ENCODE measurements at places on chromosomes 6 and 20.

DNA sequence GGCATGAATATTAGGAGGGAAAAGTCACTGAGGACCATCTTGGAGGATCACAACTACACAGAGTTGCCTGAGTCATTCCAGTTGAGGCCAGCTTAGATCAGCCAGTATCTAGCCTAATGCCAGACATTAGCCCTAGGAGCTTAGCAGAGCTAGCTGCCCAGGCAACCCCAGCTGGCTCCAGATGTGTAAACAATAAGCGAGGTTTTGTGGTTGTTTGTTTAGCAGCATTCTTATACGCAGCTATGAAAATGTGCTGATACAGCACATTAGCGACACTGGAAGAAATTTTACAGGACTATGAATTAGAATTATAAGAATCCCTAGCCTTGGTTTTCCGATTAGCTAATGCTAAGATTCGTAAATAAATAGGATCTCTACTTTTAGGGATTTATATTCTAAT lies 59.3 kb downstream of the BTBD3 start:
- no peak for DNase-seq

DNA sequence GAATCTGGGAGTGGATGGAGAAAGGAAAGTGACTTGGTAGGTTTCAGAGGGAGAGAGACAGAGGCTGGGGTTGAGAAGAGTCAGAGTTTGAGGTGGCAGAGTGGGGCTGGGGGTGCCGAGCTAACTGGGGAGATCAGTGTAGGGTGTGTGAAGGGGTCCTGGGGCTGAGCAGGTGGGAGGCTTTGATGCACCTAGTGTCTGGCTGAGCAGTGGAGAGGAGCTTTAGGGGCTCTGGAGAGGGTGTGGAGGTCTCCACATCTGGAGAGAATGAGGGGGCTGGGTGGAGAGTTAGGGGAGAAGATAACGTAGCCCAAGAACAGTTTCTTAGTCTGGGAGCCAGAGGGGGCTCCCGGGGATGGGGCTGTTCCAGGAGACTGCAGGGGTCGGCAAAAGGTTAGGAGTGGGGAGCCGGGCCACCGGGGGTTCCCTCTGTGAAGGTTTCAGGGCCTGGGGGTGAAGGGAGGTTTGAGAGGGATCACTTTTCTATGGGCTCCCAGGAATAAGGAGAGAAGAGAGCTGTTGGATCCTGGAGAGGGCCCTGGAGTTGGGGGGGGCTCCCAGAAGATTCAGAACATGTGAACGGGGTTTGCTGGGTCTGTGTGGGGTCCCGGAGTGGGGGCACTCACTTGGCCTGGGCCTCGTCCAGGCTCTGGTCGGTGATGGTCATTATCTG lies 797 bp downstream of the PBX2 start:
- no peak for DNase-seq

DNA sequence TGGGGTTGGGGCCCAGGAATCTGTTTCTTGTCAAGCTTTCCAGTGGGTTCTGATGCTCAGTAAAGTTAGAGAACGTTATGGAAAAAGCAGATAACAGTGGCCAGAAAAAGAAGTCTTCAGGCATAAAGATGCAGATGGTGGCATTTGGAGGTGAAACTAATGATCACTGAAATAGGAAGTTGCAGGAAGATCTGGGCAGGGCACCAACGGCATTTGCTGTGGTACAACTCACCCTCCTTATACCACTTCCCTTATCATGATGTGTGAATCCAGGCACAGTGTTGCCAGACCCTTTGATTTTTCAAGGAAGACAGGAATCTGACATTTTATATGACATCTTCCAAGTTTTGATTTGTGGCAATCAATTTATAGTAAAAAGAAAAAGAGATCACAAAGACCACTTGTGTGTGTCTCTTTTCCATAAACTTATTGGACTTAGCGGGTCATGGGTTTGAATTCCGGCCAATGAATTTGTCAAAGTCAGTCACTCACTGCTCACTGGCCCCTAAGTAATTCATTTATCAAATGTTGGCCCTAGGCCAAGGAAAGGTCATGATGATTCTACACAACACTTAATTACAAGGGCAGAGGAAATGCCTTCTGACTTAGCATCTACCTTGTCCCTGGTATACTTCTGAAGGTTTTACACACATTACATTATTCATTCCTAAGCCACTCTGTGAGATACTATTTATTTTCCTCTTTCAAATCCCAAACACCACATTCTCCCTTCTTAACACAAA lies 37.6 kb downstream of the LAMP5 start:
- no peak for DNase-seq

GRCh38 chr6:53321701-53322100 lies 27.0 kb downstream of the ELOVL5 start:
- DNase-seq: no peak

- DNase-seq: no peak
Observed at GRCh38 chr20:53161073-53161472, 188.9 kb downstream of the TSHZ2 start.

DNA sequence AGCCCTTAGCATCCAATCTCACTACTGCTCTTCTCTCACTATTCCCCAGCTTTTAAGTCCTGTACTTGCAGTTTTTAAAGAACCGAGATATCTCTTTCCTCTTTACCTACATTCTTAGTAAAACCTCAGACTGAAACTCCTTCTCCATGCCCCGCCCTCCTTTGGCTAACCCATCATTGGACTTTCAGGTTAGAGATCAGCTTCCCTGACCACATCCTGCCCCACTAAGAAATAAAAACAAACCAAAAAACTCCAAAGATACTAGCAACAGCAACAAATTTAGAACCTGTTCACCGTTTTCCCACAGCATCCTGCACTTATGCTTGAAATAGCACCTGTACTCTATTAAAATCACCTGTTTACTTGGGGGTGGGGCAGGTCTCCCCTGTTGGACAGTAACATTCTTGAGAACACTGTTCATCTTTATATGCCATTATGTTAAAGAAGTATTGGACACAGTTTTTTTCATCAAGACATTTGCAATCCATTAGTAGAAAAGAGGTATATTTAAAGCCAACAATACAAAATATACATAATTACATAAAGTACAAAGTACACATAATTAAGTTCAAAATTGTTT lies 16.3 kb upstream of the SMAP1 start:
- no peak for DNase-seq

GRCh38 chr6:27867051-27867944 lies 44.9 kb downstream of the OR2B2 start:
- DNase-seq: no peak

- DNase-seq: no peak
Observed at GRCh38 chr6:66961191-66961590, 1254.2 kb upstream of the EYS start.

- no peak for DNase-seq
Observed at GRCh38 chr20:33130568-33131061, 37.3 kb upstream of the BPIFA2 start.

DNA sequence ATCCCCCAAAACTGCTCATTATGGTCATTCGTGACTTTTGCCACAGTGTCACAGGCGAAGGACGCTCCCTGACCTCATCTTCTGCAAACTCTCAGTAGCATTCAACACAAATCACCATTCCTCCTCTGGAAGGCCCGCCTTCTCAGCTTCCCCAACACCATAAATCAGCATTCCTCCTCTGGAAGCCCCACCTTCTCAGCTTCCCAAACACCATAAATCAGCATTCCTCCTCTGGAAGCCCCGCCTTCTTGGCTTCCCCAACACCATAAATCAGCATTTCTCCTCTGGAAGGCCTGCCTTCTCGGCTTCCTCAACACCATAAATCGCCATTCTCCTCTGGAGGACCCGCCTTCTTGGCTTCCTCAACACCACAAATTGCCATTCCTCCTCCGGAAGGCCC lies 288.0 kb upstream of the AGPAT4 start:
- DNase-seq: no peak

DNA sequence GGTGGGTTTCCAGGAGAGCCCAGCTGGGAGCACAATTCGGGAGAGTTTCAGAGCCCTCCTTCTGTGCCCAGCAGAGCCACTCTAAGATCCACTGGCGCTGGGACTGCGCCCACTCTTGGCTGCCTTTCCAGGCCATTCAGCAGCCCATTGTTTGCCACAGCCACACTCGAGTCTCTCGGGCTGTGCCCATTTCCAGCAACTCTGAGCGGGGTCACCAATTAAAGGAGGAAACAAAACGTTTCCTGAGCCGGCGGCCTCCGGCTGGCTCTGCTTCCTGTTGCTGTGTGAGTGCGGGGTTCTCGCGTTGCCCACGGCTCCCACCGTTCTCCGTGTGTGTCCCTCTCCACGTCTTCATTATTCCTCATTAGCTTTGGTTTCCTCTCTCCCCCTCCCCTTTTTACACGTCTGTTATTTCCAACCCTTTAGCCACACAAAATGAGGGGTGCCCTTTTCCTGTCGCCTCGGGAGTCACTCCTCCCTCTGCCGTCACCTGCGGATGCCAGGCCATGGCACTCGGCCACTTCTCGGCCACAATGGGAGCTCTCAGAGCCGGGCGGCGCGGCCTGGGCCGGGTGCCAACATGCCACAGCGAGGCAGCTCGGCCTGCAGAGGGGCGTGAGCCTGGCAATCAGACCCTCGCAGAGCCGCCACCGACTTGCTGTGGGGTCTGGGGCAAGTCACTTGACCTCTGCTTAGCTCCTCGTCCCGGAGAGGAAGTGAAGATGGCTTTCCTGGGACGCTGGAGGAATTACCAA lies 94.3 kb upstream of the NKX2-2 start:
- no peak for DNase-seq

GRCh38 chr20:47258745-47259695 lies 97.5 kb downstream of the ZMYND8 start:
- no peak for DNase-seq

- peak; percentile 18 for DNase-seq
Observed at GRCh38 chr20:33914919-33915318, 78.8 kb upstream of the RALY start.

DNA sequence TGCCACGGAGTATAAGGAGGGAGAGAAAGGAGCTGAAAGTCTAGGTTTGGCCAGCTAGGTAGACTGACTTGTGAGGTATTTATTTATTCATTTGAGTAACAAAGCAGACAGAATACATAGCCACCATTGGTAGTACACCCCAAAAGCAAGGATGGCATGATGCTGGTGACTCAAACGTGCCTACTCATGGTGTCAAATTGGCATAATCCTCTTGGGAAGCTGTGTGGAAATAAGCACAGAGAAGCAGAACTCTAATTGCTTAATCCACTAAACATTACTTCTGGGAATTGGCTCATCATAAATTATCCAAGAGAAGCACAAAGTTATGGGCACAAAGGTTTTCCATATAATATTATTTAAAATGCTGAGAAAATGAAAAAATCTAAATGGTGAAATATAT lies 2.5 kb downstream of the DEFB132 start:
- no peak for DNase-seq

- no peak for DNase-seq
Observed at GRCh38 chr20:19070026-19070425, 142.4 kb upstream of the SLC24A3 start.

DNA sequence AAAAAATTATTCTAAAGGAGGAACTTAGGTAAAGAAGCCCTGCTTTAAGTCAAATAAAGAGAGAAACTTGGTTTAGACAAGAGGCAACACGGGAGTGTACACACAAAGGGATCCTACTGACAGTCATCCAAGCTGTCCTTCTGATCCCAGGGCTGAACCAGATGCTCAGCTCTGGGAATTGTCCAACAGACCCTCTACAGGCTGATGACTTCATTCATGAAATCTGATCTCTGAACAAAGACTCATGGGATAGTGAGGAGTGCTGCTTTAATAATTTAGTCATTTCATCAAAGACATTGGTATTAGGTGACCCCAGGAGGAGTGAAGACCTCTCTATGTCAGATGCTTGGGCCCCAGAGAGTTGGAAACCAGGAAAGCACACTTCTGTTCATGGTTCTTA lies 65.6 kb upstream of the ARMH2 start:
- peak; percentile 12 for DNase-seq

GRCh38 chr6:130574146-130574545 lies 208.3 kb downstream of the TMEM200A start:
- no peak for DNase-seq

DNA sequence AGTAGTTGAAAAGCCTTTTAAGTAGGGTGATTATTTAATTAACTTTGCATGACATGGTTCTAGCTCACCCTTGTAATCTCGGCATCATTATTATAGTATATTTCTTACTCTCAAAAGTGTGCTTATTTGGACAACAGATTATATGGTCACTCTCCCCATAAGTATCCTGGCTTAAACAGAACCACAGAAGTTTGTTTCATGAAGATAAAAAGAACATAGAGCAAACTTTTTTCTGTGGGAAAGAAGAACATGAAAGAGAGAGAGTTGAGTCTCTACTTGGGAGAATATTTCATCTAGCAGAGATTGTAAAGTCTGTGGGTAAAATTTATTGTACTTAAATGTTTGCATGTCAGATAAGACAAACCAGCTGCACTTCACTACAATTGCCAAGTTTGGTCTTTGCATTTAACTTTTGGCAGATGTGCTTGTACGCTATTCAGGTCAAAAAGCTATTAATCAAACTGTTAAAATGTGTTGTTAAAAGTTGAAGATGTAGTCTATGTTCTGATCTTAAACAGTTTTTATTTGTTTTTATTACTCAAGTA lies 33.4 kb upstream of the PRIM2 start:
- DNase-seq: no peak

DNA sequence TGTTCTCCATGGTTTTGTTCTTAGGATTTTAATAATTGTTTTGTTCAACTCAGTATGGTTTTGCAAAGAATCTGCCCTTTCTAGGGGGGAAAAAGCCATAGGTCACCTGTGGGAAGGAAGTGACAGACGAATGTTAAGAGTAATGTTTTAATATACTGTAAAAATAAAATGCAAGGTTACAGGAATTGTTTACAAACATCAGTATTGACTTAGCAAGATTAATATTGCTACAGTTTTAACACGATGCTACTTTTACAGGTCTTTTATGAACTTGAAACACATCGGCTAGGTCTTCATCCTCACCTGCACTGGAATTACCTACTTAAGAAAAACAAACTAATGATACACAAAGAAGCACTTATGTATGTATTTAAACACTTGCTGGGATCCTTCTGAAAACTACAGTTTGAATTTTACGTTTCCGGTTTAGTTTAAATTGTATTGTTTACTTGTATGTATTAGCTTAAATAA lies 1.7 kb upstream of the NKX2-4 start:
- DNase-seq: no peak

GRCh38 chr6:151056230-151056907 lies 183.4 kb upstream of the AKAP12 start:
- DNase-seq: no peak

GRCh38 chr6:10278746-10279145 lies 136.1 kb downstream of the TFAP2A start:
- DNase-seq: no peak

- DNase-seq: no peak
Observed at GRCh38 chr20:49854190-49854875, 41.7 kb downstream of the SLC9A8 start.

GRCh38 chr20:16095226-16095625 lies 478.0 kb downstream of the KIF16B start:
- no peak for DNase-seq

GRCh38 chr6:136761227-136761922 lies 30.9 kb downstream of the MAP3K5 start:
- no peak for DNase-seq

GRCh38 chr20:47705497-47705856 lies 79.8 kb downstream of the SULF2 start:
- DNase-seq: no peak

GRCh38 chr20:46666306-46666705 lies 15.0 kb upstream of the SLC13A3 start:
- no peak for DNase-seq

- DNase-seq: no peak
Observed at GRCh38 chr6:57262901-57263694, 41.0 kb upstream of the RAB23 start.

Measured in NCI-H2107 (cell line).